ENCODE measurements at places on chromosomes 6 and 20.

GRCh38 chr20:51697096-51697826 lies 70.9 kb downstream of the ATP9A start:
- no peak for DNase-seq

- no peak for DNase-seq
Observed at GRCh38 chr6:123575188-123575587, 61.6 kb downstream of the TRDN start.

- no peak for DNase-seq
Observed at GRCh38 chr20:14984768-14985622, 647.6 kb upstream of the FLRT3 start.

DNA sequence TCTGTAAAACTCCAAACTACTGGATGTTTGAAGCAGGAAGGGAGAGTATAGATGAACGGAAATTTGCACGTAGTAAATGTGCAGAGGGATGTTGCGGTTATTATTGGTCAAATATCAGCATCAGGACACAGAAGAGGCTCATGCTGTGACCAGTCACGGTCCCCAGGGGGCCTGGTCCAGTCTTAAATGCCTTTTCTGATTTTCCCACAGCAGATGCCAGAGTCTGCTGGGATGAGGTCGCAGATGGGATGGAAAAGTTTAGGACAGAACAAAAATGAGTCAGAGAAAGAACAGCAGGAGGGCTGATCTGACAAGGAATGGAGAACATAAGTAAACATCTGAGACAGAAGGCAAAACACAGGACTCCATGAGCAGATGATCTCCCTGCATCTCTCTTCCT lies 11.7 kb upstream of the SIRPG start:
- DNase-seq = no peak

- DNase-seq = no peak
Observed at GRCh38 chr20:4326195-4327065, 311.1 kb upstream of the RNF24 start.

DNA sequence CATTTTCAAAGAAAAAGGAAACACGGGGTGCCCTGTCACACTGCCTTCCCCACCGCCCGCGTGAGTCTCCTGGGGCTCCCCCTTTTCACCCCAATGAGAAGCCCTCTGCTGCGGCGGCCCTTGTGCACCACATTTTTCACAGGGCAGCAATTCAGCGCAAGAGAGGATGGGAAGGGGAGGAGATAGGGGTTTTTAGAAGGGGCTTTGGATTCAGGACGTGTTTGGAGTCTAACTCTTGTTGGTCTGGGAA lies 726 bp upstream of the ARFGEF3 start:
- no peak for DNase-seq

- no peak for DNase-seq
Observed at GRCh38 chr6:37713529-37714119, 15.9 kb upstream of the MDGA1 start.

GRCh38 chr6:153016846-153017245 lies 14.3 kb upstream of the MTRF1L start:
- no peak for DNase-seq

DNA sequence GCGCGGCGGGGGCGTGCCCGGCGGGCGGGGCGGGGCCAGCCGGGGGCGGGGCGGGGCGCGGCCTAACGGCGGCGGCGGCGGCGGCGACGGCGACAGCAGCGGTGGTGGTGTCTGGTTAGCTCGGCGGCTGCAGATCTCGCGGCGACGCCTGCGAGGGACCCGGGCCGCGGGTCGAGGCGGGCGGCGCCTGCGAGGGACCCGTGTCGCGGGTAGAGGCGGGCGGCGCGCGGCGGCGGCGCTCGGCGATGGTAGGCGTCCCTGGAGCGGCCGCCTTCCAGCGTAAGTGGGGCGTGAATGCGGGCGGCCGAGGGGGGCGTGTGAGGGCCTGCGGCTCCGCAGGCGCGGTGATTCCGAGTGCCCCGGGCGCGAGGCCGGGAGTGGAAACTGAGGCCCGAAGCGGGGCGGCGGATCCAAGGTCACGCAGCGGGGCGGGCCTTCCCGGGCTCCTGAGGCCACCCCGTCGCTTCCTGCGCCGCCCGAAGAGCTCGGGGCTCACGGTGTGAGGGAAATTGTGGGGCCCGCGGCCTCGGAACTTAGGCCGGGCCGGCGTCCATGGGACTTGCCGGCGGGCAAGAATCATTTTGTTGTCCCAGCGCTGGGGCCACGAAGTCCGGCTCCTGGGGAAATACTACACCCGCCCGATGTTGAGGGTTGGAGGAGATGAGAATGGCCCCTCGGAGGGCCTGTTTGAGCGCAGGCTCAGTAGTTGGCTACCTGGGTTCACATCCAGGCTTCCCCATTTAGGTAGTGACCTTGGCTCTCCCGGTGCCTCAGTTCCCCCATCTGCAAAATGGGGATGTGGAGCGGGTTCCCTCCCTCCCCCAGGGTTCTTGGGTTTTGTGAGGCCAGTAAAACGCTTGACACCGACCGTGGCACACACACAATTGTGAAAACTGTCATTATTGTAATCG lies at the start of gene CBFA2T2:
Gene CBFA2T2, plus strand, starts transcription at position 74 of the 911 bp plus-strand sequence. Its CDS starts 172 bp downstream, at position 246.
- DNase-seq = no peak

DNA sequence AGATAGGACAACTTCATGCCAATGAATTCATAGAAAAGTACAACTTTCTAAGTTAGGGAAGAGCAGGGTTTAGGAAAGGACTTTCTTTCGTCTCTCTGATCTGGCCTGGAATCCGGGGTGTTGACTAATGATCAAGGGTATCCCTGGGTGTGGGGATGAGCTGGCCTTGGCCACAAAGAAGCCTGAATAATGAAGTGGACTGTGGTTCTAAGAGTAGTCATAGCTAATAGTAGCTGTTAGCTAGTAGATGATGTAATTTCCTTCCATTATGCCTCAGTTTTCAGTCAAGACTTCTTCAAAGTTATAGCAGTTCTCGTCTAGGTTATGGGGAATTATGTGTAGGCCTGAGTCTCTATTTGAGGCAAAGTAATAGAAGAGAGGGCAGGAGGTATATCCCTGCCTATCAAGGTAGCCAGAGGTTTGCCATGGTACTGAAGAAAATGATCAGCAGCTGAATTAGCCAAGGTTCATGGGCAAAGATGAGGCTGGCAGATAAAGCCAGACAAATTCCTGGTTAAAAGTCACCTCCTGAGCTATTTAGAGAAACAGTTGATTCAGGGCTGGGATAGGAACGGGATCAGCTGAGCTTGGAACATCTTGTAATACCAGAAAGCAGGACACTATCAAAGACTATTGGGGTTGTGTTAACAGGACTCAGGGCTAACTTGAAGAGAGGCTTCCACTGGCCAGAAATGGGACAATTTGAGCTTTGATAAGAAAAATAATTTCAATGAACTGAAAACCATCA lies 18.7 kb upstream of the TRPC4AP start:
- DNase-seq = no peak

- no peak for DNase-seq
Observed at GRCh38 chr20:31945319-31945718, 6.5 kb downstream of the PDRG1 start.

DNA sequence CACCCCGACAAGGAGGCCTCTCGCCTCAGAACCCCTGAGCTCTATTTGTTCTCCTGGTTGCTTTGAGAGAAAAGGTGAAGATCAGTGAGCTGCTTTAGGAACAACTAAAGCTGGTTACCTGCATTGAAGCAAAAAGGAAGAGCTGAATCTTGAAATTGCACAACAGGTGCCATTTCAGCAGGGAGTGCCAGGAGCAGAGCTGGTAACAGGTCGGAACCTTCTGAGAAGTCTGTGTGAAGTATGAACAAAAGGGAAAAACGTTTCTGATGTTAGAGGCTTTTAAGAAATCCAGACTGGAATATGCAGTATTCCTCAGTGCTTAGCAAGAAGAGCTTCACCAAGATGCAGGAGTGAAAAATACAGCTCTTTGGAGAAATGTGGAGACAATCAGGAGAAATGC lies 164.0 kb downstream of the TMEM242 start:
- no peak for DNase-seq

DNA sequence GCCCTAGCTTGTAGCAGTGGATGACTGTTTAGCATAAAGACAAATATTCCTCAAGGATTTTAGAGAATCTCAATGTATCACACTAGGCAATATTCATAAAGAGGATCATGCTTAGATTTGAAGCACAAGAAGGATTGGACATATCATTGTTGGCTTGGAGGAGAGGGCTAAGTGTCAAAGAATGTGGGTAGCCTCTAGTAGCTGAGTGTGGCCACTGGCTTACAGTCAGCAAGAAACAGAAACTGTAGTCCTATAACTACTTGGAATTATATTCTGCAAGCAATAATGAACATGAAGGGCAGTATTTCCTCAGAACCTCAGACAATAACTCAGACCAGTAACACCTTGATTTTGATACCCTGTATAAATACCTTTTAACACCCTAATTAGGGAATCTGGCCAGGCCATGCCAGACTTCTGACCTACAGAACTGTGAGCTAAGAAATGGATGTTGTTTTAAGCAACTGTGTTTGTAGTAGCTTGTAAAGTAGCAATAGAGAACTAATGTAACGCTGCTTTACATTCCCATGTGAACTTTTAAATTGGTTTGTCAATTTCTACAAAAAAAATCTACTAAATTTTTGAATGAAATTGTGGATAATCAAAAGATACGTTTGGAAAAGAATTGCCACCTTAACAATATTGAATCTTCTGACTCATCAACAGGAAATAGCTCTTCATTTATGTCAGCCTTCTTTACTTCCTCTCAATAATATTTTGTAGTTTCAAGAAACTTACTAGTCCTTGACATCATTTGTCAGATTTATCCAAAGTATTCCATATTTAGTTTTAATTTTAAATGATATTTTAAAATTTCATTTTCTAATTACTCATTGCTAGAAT lies 65.2 kb upstream of the RSPO3 start:
- no peak for DNase-seq

- no peak for DNase-seq
Observed at GRCh38 chr6:156864557-156864956, 87.4 kb downstream of the ARID1B start.

- no peak for DNase-seq
Observed at GRCh38 chr6:6474170-6474920, 114.2 kb upstream of the LY86 start.

DNA sequence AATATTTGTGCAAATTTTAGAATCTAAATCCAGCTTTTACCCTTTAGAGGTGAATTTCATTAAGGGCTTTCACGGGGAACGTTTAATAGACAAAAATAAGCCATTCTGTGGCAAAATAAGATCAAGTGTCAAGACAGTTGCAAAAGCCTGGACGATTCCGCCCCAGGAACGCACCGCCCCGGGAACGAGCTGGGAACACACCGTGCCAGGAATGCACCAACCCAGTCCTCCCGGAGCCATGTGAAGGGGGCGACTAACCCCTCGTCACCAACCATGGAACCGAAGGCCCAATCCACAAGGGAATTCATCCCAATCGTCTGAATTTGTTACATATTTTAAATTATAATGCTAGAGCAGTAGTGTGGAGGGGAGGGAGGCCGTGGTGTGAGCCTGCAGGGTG lies 20.8 kb upstream of the TCFL5 start:
- no peak for DNase-seq

GRCh38 chr6:145042559-145042958 lies 692.8 kb downstream of the EPM2A start:
- DNase-seq = no peak

DNA sequence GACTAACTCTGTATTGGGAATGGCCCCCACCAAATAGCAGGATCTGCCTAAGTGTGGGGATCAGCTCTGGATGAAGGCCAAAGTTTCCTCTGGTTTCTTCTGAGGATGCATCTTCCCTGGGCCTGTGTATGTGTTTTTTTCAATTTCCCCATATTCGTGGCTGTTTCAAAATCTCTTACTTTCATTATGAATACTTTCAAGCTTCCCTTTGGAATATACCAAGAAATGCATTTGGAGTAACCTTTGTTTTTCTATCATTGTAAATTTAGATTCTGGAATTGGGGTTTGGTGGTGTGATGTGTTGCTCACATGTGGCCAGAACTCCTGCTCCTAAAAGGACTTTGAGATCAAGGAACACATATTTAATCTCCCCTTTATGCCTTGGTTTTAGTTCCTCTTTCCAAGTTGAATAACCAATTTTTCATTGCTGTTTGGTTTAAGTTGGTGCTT lies 8.4 kb downstream of the ENTPD6 start:
- DNase-seq = no peak

GRCh38 chr6:135665935-135666334 lies 168.4 kb upstream of the AHI1 start:
- no peak for DNase-seq

GRCh38 chr6:71229477-71229876 lies 59.1 kb upstream of the OGFRL1 start:
- no peak for DNase-seq

- DNase-seq = no peak
Observed at GRCh38 chr20:51419231-51419630, 123.3 kb downstream of the NFATC2 start.

GRCh38 chr6:1908784-1909183 lies 299.1 kb downstream of the FOXC1 start:
- DNase-seq = no peak

DNA sequence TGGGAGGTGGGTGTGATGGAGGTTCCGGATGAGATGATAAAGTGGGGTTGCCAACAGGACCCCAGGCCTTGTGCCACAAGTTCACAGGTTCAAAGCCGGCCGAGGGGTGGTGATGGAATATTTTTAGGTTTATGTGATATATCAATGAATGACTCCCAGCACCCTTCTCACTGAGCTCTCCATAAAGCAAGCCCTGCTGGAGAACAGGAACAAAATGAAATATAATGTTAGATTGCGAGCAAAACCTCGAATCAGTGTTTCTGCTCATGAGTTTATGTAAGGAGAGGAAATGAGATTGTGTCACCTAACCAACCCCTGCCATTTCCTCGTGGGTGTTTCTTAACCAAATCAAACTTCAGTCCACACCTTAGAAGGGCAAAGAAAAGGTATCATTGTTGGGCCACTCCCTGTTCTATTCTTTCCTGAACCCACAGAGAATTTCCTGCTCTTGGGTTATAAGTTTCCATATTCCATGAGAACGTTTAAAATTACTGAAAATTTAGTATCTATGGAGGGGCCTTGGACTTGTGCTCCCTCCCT lies 192.2 kb upstream of the EXOC2 start:
- DNase-seq = no peak

GRCh38 chr6:70390067-70390466 lies 23.2 kb upstream of the FAM135A start:
- no peak for DNase-seq

DNA sequence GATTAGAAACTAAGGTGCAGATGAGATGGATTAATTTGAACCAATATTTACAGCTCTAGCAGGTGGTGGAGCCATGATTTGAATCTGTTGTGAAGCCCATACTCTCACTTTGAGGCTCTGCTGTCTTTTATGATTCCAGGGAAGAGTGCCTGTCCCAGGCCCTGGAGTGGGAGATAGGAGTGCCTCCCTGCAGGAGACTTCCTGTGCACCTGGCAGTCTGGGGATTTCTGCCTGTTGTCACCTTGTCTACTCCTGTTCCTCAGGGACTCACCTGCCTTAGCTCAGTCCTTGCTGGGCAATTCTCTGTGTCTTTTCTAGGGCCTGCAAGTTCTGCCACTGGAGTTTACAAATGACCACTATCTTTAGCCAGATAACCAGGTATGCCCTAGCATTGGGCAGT lies 46.3 kb downstream of the SCAND1 start:
- no peak for DNase-seq

- DNase-seq = no peak
Observed at GRCh38 chr6:73888050-73888449, 192.0 kb downstream of the CD109 start.

- DNase-seq = no peak
Observed at GRCh38 chr6:71513036-71513435, 224.4 kb downstream of the OGFRL1 start.
